Activated T-cell treated with anti-CD3 and anti-CD28 coated beads, Interleukin-2, amount 50 U/mL, for 4 hours (primary cell): ENCODE measurements at places on chromosomes 12 and 14. TPM values are rescaled to one million over a fixed set of nuclear protein-coding genes. Genes with fewer than 3 reads are reported as not detected.

OAS2 gene
- total RNA-seq, result 27.8 TPM

GRCh38 chr12:63362166-63362565 is 211.2 kb upstream of the AVPR1A start:
- no peak for DNase-seq

GRCh38 chr14:50013198-50013918 is 103.0 kb downstream of the VCPKMT start:
- no peak for DNase-seq

GRCh38 chr12:108078428-108078827 is 50.7 kb upstream of the WSCD2 start:
- DNase-seq, result no peak

AHNAK2 gene
- under 0.01 TPM for total RNA-seq

FLRT2 gene
- not detected for total RNA-seq

DNA sequence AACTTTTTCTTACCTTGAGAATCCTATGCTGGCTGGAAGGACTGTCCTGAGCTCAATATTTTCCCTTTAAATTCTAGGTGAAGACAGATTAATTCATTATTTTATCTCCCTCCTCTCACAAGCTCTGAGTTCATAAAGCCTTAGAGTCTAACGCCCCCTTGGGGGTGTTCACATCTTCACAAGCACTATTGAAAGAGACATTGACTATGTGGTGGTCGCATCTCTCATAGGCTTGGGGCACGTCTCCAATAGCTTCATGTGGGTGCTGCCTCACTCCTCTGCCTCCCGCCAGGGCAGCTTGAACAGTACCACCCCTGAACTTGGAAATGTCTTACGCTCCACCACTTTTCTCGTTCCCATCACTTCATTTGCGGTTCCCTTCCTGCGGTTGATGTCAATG is 106.2 kb downstream of the UNC79 start:
- no peak for DNase-seq

GRCh38 chr14:65462411-65462810 is 49.9 kb downstream of the FUT8 start:
- no peak for DNase-seq

DNA sequence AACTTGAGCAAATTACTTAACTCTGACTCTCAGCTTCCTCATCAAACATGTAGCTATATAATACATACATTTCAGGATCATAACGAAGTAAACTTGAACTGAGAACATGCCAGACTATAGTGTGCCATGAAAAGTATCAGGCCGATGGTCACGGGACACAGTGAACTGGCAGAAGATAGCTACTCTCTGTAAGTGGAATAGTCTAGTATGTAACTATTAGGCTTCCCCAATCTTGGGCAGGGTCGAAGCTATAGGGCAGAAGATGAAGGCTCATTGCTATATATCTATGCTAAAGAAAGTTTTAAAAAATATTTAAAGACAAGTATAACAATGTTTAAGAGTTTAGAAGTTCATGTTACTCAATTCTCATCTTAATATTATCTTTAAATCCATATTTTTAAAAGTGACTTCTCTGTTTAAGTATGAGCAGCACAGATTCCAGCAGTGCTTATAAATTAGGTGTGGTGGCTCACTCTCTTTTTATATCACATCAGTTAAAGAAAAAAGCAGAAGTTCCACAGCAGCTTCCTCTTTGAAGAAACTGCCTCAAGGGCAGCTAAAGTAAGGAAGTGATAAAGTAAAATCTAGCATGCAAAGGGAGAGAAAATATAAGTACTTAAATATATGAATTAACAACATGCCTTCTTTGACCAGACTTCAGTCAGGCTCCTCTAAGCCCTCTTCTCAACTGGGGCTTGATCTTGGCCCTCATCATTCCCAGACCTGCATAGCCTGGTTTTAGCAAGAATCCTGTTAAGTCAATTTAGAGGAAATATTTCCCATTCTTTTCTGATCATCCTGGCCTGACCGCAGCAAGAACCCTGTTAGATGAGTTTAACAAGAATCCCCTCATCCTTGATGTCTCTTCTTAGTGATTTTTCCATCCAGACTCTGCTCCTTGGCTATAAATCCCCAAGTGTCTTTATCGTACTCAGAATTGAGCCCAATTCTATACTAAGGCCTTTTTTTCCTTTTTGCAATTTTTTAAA is 8.4 kb upstream of the GLIPR1 start:
- no peak for DNase-seq

DTD2 gene
- 30.2 TPM for total RNA-seq

TBC1D30 gene
- 0.24 TPM for total RNA-seq

- DNase-seq, result no peak
Measured at GRCh38 chr14:22630486-22630885, 13.7 kb downstream of the OR6J1 start.

GLS2 gene
- total RNA-seq, result 4.2 TPM

SLC15A4 gene
- 15.8 TPM for total RNA-seq

- DNase-seq, result no peak
Measured at GRCh38 chr14:102786768-102787167, 9.5 kb downstream of the TRAF3 start.

KRT4 gene
- total RNA-seq, result not detected

DNA sequence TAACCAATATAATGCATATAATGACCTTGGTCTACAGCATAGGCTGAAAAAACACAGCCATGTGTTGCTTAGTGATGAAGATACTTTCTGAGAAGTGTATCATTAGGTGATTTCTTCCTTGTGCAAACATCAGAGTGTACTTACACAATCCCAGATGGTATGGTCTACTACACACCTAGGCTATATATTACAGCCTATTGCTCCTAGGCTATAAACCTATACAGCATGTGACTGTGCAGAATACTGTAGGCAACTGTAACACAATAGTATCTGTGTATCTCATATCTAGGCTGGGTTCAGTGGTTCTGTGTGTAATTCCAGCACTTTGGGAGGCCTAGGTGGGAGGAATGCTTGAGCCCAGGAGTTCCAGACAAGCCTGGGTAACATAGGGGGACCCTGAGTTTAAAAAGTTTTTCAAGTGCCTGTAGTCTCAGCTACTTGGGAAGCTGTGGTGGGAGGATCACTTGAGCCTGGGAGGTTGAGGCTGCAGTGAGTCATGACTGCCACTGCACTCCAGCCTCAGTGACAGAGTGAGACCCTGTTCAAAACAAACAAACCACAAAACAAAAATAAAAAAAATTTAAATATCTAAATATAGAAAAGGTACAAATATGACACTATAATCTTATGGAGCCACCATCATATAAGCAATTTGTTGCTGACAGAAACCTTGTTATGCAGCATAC is 66.6 kb downstream of the GRIP1 start:
- no peak for DNase-seq

DNA sequence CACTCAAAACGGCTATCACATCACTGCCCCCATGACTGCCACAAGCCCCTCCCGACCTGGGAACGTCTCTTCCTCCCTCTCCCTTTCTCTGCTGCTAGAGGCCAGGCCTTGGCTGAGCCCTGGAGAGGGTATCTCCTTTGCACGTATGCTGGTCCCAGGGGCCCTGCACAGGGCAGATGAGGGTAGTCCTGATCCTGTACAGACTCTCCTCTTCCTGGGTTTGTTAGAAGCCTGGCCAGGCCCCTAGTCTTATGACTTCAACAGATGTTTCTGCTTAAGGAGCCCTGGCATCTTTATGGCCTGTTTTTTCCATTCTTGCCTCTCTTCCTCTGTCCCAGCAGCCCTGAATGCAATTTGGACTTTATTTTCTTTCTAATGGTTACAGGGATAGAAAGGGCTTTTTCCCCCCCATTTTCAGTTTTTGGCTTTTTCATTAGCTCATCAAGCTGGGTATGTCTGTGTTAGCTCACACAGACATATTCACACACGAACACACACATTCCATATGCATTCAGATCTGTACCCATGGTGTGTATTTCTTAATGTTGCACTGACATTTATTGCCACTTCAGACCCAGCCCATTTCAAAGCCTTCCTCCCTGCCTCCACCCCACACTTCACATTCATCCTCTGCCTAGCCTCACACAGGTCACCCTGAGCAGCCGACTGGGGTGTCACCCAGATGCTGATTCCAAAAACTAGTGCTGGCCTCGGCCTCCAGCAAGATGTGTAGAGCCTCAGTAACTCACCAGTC is 203.2 kb downstream of the ZFP36L1 start:
- DNase-seq, result no peak

DNA sequence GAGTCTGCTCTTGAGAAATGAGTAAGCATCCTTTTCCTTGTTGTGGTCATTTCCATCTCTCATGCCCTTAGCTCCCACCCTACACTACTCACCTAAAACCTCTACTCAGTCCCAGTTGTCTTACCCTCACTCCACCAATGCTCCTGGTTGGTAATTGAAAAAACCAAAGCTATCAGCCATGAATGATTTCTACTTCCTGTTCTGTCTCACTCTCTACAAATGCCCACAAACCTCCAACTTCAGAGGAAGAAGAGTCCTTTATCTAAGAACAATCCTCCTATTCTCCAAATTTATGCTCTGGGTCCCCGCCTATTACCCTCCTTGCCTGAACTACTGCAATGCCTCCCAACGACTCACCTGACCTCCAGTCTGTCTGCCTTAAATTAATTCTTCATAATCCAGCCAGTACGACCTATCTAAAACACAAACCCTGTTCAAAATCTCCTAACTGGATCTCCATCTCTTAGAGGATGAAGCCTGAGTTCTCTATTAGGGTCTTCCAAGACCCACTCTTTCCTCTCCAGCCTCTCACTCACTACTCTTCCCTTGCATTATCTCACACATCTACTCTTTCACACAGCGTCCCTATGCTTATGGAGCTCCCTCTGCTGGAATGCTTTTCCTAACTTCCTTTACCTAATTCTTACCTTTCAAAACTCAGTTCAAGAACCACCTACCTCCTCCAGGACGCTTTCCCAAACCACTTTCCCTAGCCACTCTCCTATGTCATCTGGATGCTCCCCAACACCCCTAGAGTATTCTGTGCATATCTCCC is 2.2 kb downstream of the DHRS1 start:
- no peak for DNase-seq

ENDOU gene
- not detected for total RNA-seq

DNA sequence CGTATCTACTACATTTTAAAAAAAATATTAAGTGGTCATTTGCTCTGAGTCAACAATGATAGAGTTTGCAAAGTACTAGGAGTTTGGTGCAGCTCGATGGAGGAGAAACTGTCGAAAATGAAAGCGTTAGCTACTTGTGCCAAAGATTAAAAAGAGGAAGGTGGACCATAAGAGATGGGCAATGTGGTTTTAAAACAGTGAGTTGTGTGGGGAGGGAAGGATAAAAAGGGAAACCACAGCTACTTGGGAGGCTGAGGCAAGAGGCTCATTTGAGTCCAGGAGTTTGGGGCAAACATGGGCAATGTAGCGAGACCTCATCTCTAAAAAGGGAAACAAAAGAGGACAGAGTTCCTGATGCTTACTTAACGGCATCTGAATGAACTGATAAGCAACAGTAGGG is 18.2 kb upstream of the STRAP start:
- DNase-seq, result no peak

BIN2 gene
- 16.4 TPM for total RNA-seq

DNA sequence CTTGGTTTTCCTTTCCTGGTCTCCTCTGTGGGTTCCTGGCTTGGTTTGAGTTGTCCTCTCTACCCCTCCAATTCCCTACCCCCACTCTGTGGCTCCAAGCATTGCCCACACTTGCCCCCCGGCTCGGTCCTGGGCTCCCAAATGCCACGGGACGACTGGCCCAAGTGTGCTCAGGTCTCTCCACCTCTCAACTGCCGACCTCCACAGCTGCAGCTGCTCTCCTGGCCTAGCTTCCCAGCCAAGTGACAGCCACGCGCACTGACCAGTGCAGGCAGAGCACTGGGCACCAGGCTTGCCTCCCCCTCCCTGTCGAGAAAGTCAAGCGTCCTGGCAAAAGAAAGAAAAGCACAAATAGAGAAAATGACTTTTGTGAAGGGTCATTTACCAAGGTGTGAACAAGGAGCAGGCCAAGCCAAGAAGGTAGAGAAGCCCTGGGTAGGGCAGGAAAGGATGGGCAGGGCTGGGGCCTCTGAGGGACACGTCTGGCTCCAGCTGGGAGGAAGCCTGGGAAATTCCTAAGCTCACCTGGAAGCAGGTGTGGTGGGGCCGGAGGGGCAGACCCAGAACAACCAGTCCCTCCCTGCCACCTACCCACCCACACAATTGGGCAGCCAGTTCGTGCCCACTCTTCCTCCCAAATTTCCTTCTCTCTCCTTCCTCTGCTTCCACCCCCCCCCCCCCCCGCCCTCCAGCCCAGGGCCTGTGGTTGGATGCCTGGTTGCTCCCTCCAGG is 1.8 kb upstream of the CEP170B start:
- peak; percentile 3 for DNase-seq

GRCh38 chr12:14545144-14546124 is 22.2 kb downstream of the PLBD1 start:
- no peak for DNase-seq

DNA sequence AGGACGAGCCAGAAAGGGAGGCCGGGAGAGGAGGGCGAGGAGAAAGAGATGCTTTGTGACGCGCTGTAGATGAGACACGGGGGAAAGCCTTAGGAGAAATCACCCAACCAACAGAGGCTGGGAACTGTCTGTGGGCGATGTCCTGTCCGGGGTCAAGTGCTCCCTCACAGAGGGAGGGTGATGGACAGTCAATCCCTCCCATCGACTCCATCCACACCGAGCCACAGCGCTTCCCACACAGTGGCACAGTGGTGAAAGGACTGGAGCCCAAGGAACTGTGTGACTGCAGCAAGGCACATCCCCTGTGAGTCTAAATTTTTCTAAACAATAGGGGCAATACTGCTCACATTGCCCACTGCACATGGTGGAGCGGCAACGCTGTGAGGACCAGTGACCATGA is 89.1 kb downstream of the TTC7B start:
- DNase-seq, result no peak

DNA sequence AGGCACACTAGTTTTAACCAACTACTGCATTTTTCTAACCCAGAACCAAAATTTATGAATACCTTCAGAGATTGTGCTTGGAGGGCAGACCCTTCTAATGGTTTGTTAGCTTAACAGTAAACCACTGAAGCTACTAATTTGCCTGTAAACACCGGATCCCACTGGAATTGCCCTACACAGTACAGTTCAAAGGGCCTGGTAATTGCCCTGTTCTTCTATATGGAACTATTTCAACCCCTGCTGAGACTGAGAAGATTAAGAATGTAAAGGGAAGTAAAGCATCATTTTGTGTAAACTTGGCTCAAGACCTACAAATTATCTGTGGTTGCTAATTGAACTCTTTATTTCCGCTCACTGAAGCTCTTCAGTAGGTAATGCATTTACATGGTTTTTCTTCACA is 468.1 kb downstream of the NPAS3 start:
- no peak for DNase-seq

ABCC9 gene
- 0.20 TPM for total RNA-seq

GRCh38 chr14:69922198-69922597 is 43.0 kb downstream of the SMOC1 start:
- no peak for DNase-seq

PRPH gene
- not detected for total RNA-seq
